Brain (organoid and tissue), 16 donors: ENCODE measurements at places on chromosomes 4 and X.

GRCh38 chr4:144970597-144970996 lies 127.4 kb downstream of the ANAPC10 start:
- DNase-seq = no peak

DNA sequence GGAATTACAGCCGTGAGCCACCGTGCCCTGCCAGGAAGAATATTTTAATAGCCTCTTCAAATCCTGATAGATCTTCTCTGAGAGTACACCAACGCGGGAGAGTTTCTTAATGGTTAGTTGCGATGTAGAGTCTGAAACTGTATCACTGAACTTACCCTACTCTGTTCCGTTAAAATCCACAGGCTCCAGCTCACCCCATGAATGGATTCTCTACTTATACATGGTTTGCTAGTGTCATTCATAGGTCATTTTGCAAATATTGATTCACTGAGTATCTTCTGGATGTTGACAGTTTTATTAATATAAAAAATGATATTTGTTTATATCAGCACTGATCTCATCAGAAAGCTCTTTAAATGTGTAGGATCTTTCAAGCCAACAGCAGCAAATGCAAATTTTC lies 99.9 kb downstream of the FAM193A start:
- DNase-seq = no peak

GRCh38 chr4:52249581-52249980 lies 198.5 kb downstream of the SPATA18 start:
- no peak for DNase-seq

GRCh38 chr4:142463206-142463605 lies 382.9 kb downstream of the INPP4B start:
- no peak for DNase-seq

DNA sequence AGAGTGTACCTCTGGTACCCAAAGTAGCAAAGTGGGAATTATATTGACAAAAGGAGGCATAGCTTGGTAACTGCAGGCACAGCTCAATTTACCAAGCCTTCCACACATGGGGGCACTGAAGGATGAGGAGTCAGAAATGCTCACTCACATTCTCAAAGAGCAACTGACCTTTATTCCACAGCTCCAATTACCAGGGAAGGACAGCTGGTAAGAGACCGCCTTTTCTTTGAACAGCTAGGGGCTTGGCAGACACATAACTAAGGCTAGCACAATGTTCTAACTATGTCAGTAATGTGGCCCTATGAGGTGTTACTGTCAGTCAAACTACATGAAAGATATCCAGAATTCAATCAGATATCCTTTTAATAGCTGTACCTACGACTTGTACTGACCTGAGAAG lies 20.5 kb upstream of the STS start:
- DNase-seq = peak; percentile 54

GRCh38 chr4:24846716-24847115 lies 51.3 kb downstream of the SOD3 start:
- no peak for DNase-seq

GRCh38 chr4:138327338-138327737 lies 85.2 kb upstream of the SLC7A11 start:
- no peak for DNase-seq

DNA sequence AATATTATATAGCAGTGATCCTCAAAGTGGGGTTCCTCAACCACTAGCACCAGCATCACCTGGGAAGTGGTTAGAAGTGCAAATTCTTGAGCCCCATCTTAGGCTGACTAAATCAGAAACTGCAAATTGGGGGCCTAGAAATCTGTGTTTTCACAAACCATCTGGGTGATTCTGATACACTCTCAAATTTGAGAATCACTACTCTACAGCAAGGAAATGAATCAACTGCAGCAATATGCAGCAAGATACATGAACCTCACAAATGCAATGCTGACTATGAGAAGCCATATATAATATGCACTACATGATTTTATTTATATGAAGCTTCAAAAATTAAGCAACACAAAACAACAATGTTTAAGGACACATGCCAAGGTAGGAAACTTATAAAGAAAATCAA lies 36.2 kb upstream of the IRS4 start:
- no peak for DNase-seq

- no peak for DNase-seq
Observed at GRCh38 chr4:10061650-10062415, 40.5 kb upstream of the SLC2A9 start.

DNA sequence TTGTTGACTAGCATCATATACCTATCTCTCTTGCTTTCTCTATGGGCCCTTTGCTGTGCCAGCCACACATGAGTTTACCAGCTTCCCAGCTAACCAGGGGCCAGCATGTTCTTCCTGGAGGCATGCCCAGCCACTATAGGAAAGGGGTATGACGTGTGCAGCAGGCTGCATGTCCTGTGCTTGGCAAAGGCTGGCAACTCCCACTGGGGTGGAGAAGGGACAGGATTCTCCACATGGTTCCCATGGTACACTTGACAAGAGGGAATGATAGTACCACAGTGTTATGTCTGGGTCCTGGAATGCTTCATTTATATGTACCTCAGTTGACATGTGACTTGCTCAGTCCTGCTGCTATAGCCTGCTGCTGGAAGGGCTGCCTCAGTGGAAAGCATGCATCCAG lies 78.8 kb downstream of the TMEM164 start:
- DNase-seq = peak; percentile 17
